ENCODE measurements at places on chromosomes 5 and 9. TPM values are rescaled to one million over a fixed set of nuclear protein-coding genes. Genes with fewer than 3 reads are reported as not detected.

GRCh38 chr5:139574641-139575312 is 13.6 kb downstream of the UBE2D2 start:
- DNase-seq = no peak

DNA sequence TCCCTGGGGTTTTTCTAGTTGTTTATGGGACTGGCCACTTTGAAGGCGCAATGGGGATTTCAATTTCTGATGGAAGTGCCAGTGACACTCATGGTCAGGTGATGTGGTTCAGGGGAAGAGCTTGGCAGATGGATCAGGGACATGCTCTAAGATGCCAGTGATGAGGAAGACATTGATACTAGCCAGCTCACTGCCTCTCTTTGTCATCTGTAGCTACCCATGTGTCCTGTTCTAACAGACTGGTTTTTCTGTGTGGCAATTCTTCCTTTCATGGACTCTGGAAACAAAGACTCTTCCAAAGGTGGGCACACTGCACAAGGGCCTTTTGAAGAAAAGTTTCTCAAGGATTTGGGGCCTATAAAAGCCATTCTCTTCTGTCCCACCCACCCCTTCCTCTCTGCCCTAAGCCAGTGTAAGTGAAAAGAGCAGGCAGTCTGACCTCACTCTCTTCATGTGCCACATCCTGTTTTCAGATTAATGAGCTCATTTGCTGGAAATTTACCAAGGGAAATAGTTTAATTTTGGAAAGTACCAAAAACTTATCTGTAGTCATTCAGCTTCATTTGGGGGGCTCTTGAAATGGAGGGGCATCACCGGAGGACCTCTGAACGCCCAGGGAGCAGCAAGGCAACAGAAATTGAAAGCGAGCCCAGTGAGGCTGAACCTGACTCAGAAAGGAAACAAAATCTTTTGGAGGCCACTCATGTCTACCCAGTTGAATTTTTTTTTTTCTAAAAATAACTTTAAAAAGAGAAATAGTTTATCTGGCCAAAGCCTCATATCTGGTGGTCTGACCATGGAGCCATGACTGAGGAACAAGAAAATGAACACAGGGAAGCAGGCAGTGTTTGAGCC is 4.9 kb upstream of the TRAF1 start:
- DNase-seq = no peak

GRCh38 chr9:97271292-97271691 is 36.2 kb upstream of the CCDC180 start:
- DNase-seq = no peak

DNA sequence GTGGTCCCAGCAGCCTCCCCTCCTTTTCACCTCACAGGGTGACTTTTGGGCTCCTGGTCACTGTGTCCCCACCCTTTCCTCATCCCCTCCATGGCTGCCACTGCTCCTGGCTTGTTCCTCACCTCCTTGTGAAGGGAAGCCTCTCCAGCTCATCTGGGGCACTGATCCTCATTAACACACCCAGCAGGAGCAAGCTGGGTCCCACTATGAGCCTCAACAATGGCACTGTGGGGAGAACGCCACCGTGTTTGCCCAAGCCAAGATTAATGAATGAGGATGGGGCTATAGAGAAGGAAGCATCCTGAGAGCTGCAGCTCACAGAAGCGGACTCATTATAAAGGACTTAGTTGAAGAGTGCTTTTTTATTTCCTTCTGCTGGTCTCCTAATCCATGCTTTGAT is 118.4 kb downstream of the MARCHF11 start:
- DNase-seq = no peak

DNA sequence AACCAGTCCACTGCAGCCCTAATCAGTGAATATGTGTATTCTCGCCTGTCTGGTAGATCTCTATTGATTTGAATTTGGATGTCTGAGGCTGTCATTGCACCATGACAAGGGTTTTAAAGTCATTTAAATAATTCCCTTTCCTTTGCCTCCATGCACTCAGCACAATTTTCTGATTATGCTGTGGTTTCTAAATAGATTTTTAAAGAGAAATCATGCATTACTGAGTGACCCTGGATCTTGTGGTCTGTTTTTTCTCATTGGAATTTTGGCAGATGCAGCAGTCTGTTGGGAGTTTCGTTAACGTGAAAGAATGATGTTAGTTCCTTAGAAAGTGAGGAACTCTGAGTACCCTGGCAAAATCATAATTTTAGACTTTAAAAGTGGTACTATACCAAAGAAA is 396.0 kb downstream of the LRRC70 start:
- no peak for DNase-seq

DNA sequence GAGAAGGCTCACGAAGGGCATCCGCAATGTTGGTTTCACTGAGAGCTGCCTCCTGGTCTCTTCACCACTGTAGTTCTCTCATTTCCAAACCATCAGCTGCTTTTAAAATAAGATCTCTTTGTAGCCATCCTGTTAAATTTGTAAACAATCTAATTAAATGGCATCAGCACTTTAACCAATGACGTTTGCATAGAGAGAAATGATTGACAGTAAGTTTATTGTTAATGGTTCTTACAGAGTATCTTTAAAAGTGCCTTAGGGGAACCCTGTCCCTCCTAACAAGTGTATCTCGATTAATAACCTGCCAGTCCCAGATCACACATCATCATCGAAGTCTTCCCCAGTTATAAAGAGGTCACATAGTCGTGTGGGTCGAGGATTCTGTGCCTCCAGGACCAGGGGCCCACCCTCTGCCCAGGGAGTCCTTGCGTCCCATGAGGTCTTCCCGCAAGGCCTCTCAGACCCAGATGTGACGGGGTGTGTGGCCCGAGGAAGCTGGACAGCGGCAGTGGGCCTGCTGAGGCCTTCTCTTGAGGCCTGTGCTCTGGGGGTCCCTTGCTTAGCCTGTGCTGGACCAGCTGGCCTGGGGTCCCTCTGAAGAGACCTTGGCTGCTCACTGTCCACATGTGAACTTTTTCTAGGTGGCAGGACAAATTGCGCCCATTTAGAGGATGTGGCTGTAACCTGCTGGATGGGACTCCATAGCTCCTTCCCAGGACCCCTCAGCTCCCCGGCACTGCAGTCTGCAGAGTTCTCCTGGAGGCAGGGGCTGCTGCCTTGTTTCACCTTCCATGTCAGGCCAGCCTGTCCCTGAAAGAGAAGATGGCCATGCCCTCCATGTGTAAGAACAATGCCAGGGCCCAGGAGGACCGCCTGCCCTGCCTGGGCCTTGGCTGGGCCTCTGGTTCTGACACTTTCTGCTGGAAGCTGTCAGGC is 16.6 kb downstream of the SQSTM1 start:
- no peak for DNase-seq

- DNase-seq = no peak
These were observed 42.4 kb upstream of the TJP2 start for GRCh38 chr9:69131682-69132081.

DNA sequence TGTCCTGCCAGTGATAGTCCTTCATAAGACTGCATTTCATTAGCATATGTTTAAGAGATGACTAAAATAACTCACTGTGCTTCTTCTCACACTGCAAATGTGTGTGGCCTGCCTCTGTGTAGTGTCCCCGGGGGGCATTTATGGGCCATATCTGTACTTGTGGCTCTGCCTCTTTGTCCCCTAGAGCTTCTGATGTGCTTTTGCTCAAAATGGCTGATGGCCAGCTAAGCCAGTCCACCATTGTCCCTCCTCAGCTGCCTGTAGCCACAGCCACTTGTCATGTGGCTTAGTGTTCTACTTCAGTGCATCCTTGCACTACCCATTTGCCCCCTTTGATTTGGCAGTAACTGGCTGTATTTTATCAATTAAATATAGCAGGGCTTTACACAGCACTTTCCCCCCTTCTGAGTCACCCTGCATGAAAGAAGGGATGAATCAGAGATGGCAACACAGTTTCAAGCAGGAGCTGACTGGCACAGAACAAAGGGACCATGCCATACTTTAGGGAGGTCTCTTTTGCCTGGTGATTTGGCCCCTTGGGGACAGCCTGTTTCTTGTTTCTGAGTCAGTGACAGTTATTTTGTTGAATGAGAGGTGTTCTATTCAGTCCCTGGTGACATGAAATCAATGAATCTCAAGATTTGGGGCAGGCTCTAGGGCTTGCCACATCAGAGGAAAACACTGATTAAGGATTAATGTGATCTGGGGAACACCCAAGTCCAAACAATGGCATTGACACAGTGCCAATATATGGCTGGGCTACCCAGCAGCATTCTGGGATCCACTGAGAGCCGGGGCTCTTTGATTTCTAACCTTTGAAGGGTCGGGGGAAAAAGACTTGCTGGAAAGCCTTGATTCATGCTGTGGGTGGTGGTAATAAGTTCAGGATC is 245.5 kb downstream of the SMARCA2 start:
- DNase-seq = no peak

DNA sequence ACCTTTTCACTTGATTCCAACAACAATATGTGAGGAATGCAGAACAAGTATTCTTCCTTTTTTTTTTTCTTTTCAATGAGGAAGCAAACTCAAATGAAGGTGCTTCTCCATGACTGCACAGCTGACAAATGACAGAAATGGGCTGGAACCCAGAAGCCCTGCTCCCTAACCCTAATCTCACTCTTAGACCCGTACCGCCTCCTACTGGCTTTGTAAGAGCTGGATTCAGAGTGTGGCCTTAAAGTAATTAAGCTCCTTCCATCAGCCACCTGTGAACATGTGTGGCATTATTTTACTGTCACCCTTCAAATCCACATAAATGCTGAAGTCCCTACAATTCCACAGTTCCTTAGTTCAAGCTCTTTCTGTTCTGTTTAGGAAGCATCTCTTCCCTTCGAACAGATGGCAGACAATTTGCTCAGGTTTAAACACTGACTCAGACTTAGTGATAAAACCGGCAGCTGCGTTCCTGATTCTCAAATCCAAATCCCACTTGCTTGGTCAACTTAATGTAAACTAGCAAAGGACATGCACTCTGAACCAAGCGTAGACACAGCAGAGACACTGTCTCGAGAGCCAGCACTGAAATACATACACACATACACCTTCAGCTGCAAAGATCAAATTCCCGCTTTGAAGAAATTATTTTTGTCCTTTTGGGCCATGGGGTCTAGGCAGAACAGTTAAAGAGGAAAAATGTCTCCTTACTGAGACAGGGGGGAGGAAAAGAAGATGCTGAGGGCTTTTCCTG is 316.7 kb upstream of the TLE4 start:
- DNase-seq = no peak

DNA sequence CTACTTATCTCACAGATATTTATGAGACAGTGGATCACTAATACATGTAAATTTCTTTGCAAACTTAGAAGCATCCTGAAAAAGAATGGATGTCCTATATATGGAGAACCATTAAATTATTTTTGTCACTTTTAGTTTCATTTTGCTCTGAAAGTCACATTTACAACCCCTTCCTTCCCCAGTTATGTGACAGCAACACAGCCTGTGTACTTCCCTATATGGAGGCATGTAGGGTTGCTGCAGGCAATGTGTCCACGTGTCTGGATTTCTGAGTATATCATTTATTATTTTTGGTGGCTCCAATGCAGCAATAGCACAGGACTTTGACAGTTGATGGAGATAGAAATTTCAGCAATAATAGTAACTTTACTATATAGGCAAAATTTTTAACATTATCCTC is 156.4 kb downstream of the ST8SIA4 start:
- DNase-seq = no peak

DNA sequence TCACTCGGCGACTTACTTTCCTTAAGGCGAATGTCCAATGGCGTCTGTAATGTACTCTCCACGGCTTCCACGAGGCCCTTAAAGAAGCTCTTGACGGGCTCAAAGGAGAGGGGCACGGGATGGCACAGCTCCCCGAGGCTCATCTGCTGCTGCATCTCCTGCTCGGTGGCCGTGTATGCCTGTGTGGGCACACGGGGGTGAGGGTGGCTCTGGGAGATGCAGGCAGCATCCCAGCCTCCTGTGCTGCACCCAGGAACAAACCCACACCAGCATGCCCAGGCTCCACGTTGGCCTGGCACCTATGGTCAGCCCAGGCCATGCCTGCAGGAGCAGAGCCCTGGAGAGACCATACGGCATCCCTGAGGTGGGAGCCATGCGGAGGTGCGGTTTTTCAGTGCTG is 24.2 kb downstream of the TRIM14 start:
- no peak for DNase-seq

- no peak for DNase-seq
These were observed 301.6 kb downstream of the ISL1 start for GRCh38 chr5:51684794-51685355.

GRCh38 chr5:149526845-149527590 is 24.2 kb downstream of the CSNK1A1 start:
- no peak for DNase-seq

GRCh38 chr5:83589786-83590185 is 118.2 kb downstream of the VCAN start:
- DNase-seq = no peak

DNA sequence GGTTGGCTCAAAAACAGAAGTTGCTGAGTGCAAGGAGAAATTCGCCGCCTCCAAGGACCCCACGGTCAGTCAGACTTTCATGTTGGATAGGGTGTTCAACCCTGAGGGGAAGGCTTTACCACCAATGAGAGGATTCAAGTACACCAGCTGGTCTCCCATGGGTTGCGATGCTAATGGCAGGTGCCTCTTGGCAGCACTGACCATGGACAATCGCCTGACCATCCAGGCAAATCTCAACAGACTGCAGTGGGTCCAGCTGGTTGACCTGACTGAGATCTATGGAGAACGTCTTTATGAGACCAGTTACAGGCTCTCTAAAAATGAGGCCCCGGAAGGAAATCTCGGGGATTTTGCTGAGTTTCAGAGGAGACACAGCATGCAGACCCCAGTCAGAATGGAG is 7.7 kb downstream of the GTF3C4 start:
- DNase-seq = no peak

- no peak for DNase-seq
These were observed 99.9 kb downstream of the OLFM1 start for GRCh38 chr9:135187365-135187764.

GRCh38 chr9:135695642-135696041 is 3.6 kb downstream of the SOHLH1 start:
- DNase-seq = no peak

- no peak for DNase-seq
These were observed 11.1 kb downstream of the GPR21 start for GRCh38 chr9:123044586-123044985.

GRCh38 chr5:116492776-116493175 is 81.8 kb downstream of the SEMA6A start:
- no peak for DNase-seq

GRCh38 chr9:129888293-129889121 is 53.2 kb downstream of the USP20 start:
- DNase-seq = no peak

GRCh38 chr5:181217803-181218062 is 5.3 kb upstream of the TRIM41 start:
- no peak for DNase-seq

GRCh38 chr5:107213025-107213424 is 457.7 kb downstream of the EFNA5 start:
- no peak for DNase-seq

ADAMTSL2 gene
- 22.3 TPM for total RNA-seq

ARSI gene
- total RNA-seq = 6.3 TPM

SHB gene
- 15.9 TPM for total RNA-seq

CD14 gene
- 107 TPM for total RNA-seq

WDR38 gene
- total RNA-seq = not detected

BTNL3 gene
- total RNA-seq = not detected

GDNF gene
- total RNA-seq = not detected

OR13C8 gene
- not detected for total RNA-seq

PLGRKT gene
- total RNA-seq = 10.7 TPM
